ENCODE measurements at places on chromosomes 11 and 22.
A peak's percentile ranks its signal among the peaks of the same experiment; 100 is the strongest.

DNA sequence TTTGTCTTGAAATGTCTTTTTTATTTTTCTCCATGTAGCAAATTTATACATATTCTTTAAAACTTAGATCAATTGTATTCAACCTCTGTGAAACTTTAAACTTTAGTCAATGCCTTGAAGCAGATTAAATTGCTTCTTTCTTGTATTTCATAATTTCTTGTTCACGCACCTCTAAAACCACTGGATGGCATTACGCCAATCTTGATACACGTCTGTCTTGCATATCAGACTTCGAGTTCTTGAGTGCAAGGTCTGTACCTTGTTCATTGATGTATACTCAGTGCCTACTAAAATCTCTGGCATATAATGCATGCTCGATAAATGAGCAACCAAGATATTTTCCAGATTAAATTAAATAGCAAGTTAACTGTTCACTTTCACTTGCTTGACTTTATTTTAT is 236.8 kb downstream of the CASP12 start:
- DNase-seq: no peak

DNA sequence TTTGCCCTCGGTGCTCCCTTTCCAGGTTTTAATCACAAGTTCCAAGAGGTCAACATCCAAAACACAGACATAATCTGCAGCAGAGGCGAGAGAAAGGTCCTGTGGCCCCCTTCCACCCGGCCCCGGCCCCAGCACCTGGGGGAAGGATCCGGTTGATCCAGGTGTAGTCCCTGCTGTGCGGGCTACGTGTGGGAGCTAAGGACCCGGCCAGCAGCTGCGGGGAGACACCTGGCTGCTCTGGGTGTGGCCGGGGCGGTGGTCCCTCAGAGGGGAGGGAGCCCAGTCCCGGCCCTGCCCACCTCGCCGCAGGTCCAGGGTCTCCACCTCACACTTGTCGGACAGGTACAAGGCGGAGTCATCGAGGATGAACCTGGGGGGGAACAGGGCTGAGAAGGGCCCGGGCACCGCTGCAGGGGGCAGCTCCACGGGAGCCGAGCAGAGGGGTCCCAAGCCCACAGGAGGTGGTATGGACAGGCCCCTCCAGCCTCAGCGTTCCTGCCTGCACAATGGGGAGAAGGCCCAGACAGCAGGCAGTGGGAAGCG is 13.6 kb downstream of the ATG2A start:
- DNase-seq: no peak

GRCh38 chr11:6941970-6942369 is 15.7 kb downstream of the ZNF215 start:
- no peak for DNase-seq

GRCh38 chr11:18461909-18462308 is 6.3 kb downstream of the LDHAL6A start:
- DNase-seq: no peak

DNA sequence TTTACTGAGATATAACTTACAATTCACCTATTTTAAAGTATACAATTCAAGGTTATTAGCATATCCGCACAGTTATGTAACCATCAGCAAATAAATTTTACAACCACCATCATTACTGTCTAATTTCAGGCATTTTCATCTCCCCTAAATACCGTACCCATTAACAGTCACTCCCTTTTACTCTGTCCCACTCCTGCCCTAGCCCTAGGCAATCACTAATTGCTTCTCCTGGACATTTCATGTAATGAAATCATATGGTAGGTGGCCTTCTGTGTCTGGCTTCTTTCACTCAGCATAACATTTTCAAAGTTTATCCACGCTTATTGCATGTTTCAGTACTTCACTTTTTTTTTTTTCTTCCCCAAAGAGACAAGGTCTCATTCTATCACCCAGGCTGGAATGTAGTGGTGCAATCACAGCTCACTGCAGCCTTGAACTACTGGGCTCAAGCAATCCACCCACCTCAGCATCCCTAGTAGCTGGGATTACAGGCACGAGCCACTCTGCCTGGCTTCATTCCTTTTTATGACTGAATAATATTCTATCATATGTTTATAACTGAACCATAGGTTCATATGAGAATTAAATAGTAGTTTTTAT is 61.4 kb upstream of the CHRM4 start:
- DNase-seq: no peak

GRCh38 chr11:113378692-113379091 is 8.9 kb upstream of the ANKK1 start:
- DNase-seq: no peak

GRCh38 chr11:96246718-96247552 is 96.1 kb downstream of the MAML2 start:
- DNase-seq: peak; percentile 68

- DNase-seq: no peak
Observed at GRCh38 chr11:65777821-65778361, 2.9 kb downstream of the AP5B1 start.

- no peak for DNase-seq
Observed at GRCh38 chr11:32436751-32437494, 1.6 kb upstream of the WT1 start.

DNA sequence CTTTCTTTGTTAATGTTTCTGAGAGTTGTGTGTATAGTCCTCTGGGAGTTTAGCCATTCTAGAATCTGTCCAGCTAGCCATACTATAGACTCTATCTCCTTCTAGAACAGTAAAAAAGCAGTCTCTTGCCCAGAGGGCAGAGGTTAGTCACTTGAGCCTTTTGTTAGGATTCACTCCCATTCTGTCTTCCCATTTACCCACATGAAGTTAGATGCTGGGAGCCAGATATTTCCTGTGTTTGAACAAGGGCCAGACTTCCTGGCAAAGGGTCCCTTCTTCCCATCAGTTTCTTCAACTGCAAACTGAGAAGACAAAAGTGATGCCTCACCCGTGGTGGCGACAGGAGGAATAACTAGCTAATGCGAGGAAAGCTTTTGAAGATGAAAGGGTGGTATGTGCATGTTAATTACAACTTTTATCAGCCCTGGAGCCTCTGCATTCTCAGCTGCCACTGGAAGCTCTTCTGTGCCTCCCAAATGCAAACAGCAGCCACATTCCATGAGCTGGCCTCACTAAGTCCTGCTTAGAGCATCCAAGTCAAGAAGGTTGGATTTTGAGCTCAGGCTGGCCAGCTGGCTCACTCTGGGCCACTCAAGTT is 12.8 kb downstream of the CD44 start:
- DNase-seq: no peak

GRCh38 chr11:65791719-65792213 is 4.9 kb downstream of the OVOL1 start:
- peak; percentile 88 for DNase-seq

DNA sequence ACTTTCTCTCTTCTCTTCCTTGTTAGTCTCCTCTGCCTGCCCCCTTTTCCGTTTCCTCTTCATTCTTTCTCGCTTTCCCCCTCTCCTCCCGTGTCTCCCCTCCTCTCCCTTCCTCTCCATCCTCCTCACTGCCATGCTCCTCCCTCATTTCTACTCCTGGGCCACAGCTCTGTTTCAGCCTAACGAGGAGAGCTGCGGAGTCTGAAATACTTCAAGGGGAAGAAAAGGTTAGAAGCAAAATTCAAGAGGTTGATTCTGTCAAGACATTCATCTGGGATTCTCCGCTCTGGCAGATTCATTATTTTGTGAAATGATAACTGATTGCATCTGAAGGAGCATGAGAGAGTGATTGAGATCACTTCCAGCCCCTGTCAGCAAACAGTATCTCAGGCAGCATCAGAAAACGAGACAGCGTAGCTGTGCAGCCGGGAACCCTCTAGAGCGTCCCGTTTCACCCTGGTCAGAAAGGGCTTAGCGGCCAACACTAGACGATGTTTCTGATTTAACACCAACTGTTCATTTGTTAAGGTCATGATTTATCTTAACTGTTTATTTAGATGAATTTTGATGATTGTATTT is 279.3 kb upstream of the B3GAT1 start:
- DNase-seq: no peak

DNA sequence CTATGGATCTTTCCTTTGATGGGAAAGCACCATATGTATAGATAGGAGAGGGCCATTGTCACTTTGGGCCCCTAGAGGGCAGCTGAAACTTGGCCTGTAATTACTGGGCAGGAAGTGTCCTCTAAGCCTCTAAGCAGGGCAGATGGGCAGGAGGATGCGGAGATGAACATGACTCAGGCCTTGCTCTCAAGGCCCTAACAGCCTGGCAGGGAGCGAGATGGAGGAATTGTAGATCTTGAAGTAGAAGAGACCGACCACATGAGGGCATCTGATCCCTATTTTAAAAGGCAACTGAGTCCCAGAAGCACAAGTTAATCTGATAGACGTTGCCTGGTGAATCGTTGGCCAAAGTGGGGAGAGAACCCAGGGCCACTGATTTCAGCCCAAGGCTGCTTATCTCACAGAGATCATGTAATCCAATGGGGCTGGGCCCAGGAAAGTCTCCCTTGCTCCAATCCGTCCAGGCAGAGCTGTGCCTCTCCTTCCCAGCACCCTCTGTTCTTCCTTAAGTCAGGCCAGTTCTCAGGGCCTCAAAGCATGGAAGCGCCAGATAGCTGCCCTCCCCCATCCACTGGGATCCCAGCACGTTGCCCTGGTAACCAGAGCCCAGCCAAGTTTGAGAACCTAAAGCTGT is 2.5 kb upstream of the SEPTIN3 start:
- DNase-seq: peak; percentile 91

- no peak for DNase-seq
Observed at GRCh38 chr11:64826578-64827450, 16.5 kb upstream of the MEN1 start.

- DNase-seq: no peak
Observed at GRCh38 chr22:27157666-27158370, 500.4 kb downstream of the MIAT start.

DNA sequence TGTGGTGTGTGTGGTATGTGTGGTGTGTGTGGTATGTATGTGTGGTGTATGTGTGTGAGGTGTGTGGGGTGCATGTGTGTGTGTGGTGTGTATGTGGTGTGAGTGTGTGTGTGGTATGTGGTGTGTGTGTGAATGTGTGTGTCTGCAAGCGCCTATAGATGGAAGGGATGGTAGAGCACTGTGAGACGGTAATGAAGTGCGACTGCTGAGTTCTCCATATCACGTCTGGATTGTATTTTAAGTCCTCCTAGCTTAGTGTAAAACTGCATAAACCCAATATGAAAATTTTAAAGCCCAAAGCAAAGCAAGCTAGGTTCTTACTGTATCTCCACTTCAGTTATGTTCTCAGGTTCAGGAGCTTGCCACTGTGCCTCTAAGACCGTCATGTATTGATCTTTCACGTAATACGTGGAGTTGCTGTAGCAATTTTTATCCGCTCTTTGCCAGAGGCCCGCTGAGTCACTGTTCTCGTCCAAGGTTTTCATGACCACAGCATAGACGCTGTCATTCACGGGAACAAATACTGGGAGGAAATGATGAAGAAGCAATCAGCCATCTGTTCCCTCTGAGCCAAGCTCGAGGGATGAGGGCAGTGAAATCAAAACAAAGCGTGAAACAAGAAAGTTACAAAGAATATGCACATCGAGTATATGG is 5.5 kb downstream of the PLET1 start:
- DNase-seq: peak; percentile 39

DNA sequence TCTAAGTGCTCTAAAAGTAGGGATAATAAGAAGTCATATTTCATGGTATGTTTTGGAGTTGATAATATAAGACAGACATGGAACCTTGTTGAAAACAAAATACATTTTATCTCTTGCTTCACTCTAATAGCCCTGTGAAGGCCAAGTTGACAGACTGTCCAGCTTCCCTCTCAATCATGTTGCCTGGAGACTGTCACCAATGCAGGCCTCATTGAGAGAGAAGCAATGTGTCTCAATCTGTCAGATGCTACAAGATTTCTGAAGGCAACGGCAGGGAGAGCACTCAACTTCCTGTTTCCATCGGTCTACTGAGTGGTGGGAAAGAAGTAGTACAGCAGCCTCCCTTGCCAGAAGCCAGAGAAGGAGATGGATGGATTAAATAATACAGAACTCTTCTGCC is 23.6 kb upstream of the FJX1 start:
- peak; percentile 69 for DNase-seq

DNA sequence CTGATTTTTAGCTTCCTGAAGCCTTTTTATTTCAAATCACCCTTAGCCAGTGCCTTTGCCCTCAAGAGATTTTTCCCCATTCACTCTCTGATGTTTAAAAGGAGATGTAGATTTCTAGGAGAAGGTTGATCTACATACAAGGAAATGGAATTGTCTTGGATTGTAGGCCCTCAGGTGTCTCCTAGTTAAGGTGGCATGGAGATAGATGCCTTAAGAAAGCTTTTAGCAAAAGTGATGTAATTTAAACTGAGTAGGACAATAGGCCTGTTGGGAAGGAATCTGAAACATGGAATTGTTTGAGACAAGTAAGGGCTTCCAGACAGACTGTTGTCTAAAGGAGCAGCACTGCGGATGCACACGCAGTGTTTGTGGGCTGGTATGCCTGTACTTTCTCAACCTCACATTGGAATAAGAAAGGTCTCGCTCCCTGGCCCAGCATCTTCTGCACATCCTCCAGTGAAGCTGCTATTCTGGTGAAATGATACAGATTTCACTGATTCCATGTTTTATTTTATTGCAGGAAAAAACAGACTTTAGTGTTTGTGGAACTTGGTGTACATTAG is 69.8 kb upstream of the SLC25A18 start:
- no peak for DNase-seq

DNA sequence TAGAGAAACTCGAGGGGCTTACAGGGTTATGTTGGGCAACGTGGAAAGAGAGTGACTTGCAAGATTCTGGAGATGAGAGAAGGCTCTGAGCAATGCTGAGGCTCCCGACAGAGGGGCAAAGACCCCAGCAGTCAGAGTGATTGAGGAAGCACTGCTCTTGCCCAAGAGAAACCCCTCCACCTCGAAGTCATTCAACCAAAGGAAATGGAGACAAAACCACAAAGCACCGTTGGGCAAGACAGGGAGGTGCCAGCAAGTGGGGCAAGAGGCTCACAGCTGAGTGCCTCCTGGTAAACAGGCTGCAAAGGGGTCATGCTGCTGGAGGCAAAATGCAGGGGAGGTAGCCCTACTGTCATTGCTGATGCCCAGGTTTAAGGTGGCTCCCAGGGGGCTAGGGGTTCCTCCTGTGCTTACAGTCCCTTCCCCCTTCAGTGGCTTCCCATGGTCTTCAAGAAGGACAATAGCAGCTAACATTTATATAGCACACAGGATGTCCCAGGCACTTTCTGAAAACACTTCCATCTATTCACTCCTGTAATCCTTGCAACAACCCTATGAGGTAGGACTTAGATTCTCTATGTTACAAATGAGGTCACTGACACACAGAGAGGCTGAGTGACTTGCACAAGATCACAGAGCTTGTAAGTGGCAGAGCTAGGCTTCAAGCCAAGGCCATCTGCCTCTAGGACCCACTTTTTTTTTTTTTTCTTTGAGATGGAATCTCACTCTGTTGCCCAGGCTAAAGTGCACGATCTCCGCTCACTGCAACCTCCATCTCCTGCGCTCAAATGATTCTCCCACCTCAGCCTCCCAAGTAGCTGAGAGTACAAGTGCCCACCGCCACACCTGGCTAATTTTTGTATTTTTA is 18.1 kb upstream of the MYH9 start:
- DNase-seq: peak; percentile 81

Data from suppressor macrophage (primary cell).